ENCODE measurements at places on chromosomes 1 and 21.
A peak's percentile ranks its signal among the peaks of the same experiment; 100 is the strongest.

DNA sequence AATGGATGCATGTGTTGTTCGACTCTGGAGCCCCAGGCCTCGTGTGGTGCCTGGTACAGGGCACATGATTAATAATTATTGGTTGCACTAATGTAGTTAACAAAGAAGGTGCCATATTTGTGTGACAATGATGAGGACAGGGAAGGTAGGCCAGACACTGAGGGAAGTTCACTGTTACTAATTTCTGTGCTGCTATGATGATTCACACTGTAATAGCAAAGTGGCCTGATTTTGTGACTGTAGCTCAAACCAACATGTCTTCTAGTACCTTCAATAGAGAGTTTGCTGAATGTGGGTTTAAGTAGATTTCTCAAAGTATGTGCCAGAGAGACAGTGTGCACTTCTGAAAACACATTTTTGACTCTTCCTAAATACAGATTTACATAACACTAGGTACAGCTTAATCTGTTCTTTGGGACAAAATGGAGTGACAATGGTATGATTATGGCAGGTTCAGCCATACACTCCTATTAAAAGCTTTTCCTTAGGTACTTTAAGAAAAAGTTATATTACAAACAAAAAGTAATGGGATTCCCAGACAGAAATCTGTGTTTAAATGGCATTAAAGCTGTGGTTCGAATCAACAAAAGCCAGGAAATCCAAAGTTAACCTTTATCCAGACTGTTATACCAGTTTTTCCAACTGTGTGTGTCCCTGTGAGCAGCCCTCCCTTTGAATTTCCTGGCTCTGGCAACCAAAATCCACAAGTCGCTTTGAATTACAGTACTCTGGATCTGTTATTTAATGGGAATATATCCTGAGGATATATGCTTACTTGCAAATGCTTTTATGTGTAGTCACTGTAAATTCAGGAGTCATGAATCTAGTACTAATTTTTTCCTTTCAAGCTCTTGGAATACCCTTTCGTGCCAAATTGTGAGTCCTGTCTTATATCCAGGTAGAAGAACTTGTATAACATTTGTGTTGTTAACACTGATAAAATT lies 277.1 kb upstream of the SGIP1 start:
- peak; percentile 82 for DNase-seq

DNA sequence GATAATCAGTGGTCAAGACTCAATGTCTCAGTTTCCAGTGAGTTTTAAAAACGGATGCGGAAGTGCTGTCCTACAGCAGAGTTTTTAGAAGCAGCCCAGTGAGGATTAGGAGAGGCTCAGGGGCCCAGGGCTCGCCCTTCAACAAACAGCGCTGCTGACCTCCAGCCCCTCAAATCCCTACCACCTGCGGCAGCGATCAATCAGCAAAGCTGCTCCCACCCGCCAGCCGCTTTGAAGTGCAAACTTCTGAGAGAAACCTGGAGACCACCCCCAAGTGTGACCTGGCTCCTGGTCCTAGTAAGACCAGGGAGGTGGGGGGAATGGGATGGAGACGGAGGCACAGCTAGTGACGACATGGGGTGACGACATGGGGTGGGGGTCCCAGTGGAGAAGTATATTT lies 14.4 kb downstream of the ZBTB17 start:
- DNase-seq: no peak

DNA sequence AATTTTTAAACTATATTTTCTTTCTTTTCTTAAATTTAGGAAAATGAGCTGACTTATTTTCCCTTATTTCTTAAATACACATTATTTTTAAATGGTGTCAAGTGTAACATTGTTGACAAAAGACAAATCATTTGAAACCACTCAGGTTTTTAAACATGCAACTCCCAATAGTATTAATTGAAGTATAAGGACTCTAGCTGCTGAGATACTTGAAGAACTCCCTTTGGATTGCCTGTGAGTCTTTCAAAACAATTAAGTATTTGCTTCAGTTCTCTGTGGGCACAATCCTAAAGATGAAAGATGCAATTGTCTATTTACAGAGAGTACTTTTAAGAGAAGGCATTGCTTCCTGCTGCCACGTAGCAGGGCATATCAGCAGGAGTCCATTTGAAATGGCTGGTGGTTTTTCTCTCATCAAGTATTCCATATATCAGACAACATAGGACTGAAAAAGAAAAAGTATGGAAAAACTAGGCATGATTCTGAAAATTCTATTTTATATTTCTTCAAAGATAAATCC lies 373.4 kb downstream of the NEGR1 start:
- no peak for DNase-seq

GRCh38 chr1:10835822-10836421 lies 39.5 kb upstream of the CASZ1 start:
- DNase-seq: peak; percentile 51

DNA sequence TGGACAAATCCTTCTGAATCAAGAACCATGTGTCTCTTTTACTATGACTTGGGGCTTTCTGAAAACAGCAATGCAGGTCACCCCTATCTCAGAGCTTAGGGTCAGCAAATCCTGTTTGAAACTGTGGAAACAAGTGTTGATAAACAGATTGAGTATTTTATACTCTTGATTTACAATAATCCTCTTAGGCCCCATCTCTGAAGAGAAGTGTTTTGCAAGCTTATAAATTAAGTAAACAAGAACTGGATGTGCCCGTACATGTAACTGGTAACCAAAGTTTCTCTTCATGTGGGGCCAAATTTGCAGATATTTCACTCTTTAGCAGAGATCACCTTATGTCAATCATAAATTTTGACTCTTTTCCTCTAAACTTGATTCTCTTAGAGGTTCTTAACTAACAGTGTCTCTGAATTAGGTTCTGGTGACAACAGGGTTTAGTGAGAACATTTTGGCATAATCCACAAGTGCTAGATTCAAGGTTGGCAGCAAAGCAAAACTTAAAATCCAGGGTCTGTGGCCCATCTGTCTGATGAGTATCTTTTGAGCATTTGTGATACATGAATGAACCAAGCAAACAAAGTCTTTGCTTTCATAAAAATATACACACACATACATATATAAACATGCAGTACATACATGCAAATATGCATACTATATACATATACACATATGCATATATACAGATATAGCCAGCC lies 183.0 kb upstream of the HOOK1 start:
- DNase-seq: no peak

GRCh38 chr1:147772570-147772969 lies 12.2 kb upstream of the GJA5 start:
- DNase-seq: peak; percentile 68

- no peak for DNase-seq
These were observed 1.1 kb downstream of the VANGL2 start for GRCh38 chr1:160401487-160401805.

DNA sequence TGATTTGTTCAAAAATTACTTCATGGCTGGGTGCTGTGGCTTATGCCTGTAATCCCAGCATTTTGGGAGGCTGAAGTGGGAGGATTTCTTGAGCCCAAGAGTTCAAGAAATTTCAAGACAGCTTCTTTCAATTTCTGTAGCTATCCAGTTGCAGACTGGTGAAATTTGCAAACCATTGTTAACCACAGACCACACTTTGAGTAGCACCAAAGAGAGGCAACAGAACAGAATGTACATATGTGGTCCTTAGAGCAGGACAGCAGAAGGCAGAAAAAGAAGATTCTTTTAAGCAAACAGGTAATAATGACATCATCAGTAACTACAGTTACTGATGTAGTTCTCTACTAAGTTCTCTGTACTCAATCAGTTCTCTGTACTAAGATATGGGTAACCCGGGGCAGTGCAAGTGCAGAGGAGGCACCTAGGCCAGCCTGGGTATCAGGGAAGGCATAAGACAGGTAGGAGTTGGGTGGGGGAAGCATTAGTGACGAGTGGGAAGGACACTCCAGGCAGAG lies 5.5 kb upstream of the KLF17 start:
- no peak for DNase-seq

GRCh38 chr1:43987159-43987902 lies 4.1 kb upstream of the CCDC24 start:
- peak; percentile 67 for DNase-seq

- DNase-seq: no peak
These were observed 43.7 kb upstream of the ADAMTS1 start for GRCh38 chr21:26888931-26889330.

GRCh38 chr1:28668191-28668955 lies at the start of gene GMEB1:
TSS of gene GMEB1 (plus strand) at chr1:28668784. CDS start at chr1:28683613, 14,829 bp downstream.
- DNase-seq: peak; percentile 89

DNA sequence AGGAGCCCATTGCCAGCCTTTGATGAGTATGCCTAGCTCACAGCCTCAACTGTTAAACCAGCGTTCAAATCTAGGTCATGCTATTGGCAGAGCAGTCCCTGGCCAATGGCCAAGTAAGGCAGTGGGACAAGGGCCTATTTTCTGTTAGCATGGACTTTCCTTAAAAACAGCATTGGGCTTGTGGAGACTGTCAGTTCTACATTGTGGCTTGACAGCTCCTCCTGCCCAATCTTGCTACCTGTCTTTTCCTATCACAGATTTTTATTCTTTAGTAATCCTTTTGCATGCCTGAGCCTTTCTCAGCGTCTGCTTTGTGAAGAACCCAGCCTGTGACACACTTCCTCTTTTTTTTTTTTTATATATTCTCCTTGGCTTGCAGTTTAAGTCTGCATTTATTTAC lies 56.4 kb downstream of the DIP2A start:
- peak; percentile 15 for DNase-seq

GRCh38 chr1:176942346-176942745 lies 222.2 kb downstream of the ASTN1 start:
- no peak for DNase-seq

DNA sequence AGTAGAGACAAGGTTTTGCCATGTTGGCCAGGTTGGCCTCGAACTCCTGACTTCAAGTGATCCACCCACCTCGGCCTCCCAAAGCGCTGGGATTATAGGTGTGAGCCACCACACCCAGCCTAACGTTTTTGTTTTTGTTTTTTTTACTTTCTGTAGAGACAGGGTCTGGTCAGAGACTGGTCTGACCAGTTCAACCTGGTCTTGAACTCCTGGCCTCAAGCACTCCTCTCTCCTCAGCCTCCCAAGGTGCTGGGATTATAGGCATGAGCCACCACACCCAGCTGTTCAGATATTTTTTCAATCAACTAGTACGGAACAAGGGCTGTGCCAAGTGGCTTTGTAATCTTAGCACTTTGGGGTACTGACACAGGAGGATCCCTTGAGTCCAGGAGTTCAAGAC lies 209.5 kb downstream of the RERE start:
- DNase-seq: no peak

- DNase-seq: peak; percentile 73
These were observed 6.0 kb downstream of the CADM3 start for GRCh38 chr1:159177272-159177907.

GRCh38 chr1:42333662-42334239 lies 1.3 kb downstream of the FOXJ3 start:
- DNase-seq: peak; percentile 18

GRCh38 chr1:45009956-45010854 lies 919 bp downstream of the HECTD3 start:
- peak; percentile 19 for DNase-seq

DNA sequence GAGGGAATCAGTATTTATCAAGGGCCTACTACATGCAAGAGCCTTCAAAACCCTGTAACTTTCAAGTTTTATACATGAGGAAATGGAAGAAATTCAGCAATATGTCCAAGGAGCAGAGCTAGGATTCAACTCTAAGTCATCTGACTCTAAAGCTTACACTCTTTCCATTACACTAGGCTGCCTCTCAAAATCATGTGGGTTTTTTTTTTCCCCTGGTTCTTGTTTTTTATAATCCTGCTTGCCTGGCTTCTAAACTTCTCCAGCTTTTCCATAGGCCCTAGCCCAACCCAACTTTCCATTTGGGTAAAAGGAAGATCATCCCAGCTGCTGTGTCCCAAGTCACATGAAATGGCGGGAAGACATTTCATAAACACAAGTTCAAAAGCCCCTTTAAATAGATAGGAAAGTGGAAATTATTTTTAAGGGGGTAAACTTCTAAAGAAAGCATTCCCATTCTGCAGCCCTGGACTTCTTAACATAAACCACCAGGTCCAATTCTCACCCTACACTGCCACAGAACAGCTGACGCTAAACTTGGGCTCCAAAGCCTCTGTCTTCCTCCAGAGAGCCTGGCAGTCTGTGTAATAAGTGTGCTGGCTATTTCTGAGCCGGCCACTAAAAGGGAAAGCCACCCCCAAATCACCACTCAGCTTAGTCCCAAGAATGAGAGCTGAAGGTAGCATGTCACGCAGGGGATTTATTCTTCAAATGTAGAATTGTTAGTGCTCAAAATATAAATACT lies 46.9 kb downstream of the ITPKB start:
- no peak for DNase-seq

GRCh38 chr1:169590932-169591331 lies 4.7 kb upstream of the F5 start:
- no peak for DNase-seq

DNA sequence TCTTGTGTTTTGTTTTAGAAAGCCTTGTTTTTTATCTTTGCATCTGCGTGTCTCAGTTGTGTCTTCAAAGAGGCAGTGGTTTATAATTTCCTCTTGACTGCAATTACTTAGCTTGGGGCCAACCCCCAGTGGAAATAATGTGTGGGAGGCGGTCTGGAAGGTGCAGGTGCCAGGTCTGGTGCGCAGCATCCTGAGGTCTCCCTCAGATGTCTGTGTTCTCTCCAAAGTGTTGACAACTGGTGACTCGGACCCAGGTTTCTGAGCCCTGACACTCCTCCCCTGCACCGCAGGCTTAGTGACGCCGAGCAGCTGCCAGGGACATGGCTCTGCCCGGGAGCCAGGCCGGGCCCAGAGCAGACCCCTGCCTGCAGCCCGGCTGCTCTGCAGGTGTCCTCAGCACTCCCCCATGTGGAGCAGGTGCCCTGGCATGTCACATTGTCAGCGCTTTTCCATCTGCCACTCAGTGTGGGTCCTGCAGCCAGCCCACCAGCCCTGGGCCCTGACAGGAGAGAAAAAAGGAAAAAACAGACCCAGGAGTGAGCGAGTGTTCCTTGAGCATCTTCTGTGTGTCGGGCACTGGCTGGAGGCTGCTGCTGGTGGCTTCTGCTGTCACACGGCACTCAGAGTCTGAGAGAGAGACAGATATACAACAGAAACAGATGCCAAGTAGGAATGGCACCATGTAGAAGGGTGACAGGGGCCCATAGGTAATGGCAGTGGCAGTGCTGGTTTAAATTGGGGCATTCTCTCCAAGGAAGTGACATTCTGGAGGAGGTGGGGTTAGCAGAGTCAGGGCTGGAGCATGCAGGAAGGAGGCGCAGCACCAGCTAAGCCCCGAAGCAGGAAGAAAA lies 24.8 kb upstream of the SELENON start:
- DNase-seq: peak; percentile 26

DNA sequence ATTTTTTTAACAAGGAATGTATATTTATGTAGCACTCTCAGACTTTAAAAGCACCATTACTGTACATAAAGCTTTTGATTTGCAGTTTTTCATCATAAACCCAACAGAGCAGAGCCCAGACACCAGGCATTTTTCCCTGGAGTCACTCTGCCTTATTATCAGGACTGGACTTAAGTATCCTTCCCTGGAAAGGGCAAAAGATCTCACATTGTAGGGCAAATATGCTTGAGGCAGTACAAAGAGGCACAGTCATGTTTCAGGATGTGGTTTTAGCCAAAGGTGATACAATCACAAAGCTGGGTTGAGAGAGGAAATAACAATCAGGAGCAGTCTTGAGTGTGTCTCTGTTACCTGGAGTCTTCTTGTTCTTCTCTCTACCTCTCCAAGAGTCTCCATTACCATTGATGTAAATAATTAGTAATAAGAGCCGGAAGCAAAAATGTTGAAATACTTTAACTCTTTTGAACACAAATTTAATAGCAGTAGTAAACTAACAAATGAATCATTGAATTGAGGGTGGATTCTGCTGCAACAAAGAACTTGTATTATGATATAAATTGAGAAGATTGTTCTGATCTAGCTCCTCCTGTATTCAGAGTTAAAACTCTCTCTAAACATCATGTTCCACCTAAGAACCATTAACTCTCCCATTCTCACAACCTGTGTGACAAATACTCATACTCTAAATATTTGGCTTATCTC lies 160.5 kb downstream of the LTN1 start:
- DNase-seq: peak; percentile 59

GRCh38 chr1:179867493-179868330 lies 9.9 kb downstream of the TOR1AIP2 start:
- DNase-seq: peak; percentile 70

Measured in EH (cell line).